Dermis lymphatic vessel endothelial cell (primary cell): ENCODE measurements at places on chromosomes 7 and 10. TPM values are rescaled to one million over a fixed set of nuclear protein-coding genes. Genes with fewer than 3 reads are reported as not detected.

CFAP43 gene
- total RNA-seq, result 0.17 TPM in 1 of 2 replicates, not detected in the other

ITGA8 gene
- 2.4 and 10.9 TPM in 2 replicates for total RNA-seq

GRM3 gene
- not detected in 2 replicates for total RNA-seq

NRP1 gene
- total RNA-seq, result 15.7 and 48.8 TPM in 2 replicates

CYP3A5 gene
- 0.34 TPM in 1 of 2 replicates, not detected in the other for total RNA-seq

AMZ1 gene
- under 0.01 TPM in 2 replicates for total RNA-seq

CCDC126 gene
- 20.6 and 22.4 TPM in 2 replicates for total RNA-seq

BTBD16 gene
- not detected in 2 replicates for total RNA-seq

SPDYE5 gene
- not detected in 2 replicates for total RNA-seq

NOS3 gene
- total RNA-seq, result 29.3 and 29.9 TPM in 2 replicates

NUDCD3 gene
- total RNA-seq, result 70.8 and 85.8 TPM in 2 replicates

SDK1 gene
- total RNA-seq, result 0.76 and 0.86 TPM in 2 replicates

SMNDC1 gene
- 6.3 and 8.4 TPM in 2 replicates for total RNA-seq

NME8 gene
- not detected in 2 replicates for total RNA-seq

CTBP2 gene
- 99.0 and 128 TPM in 2 replicates for total RNA-seq

DNAJC9 gene
- 18.4 and 19.3 TPM in 2 replicates for total RNA-seq

OPN4 gene
- total RNA-seq, result not detected in 2 replicates

COL13A1 gene
- 0.98 and 1.4 TPM in 2 replicates for total RNA-seq

FGFR2 gene
- total RNA-seq, result under 0.01 and 0.09 TPM in 2 replicates

DGKI gene
- 0.86 and 2.5 TPM in 2 replicates for total RNA-seq
